ENCODE measurements at places on chromosomes 16 and 17.

- peak; percentile 86 for DNase-seq
Observed at GRCh38 chr16:79598348-79599181, 2.0 kb downstream of the MAF start.

- DNase-seq, result no peak
Observed at GRCh38 chr17:59623151-59623550, 3.5 kb downstream of the CLTC start.

DNA sequence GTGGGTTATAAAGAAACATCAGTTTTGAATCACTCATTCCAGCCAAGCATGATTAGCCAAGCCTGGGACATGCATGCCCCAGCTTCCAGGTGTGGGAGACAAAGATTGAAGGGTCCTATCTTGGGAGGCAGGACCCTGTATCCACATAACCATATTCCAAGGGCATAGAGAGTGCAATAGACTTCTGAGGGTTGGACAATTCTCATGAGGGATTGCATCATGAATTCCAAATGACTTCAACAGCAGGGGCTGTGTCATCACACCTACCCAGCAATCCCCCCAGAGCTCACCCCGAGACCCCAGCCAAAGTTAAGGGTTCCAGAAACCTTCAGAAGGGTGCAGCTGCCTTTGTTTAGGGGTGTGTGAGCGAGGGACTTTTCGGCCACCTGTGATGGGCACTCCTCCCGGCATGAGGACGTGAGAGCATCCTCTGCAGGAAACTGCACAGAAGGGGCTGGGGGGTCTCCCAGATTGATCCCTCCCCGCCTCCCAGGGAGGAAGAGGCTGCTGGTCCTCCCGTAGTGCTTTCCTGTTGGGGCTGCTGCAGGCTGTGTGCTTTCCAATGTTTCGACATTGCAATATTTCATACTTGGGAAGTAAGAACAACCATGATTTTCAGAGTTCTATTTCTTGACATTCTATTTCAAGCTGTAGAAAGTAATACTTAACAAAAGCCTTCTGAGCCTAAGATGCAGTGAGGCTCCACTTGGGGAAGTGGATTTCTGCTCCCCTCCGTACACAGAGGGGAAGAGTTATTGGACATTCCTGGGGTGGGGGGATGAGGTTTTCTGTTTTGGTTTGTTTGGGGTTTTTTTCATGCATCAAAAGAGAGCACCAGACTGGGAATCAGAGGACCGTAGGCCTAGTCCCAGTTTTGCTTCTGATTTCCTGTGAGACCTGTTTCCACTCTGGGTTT is 13.3 kb upstream of the PITPNM3 start:
- DNase-seq, result no peak

DNA sequence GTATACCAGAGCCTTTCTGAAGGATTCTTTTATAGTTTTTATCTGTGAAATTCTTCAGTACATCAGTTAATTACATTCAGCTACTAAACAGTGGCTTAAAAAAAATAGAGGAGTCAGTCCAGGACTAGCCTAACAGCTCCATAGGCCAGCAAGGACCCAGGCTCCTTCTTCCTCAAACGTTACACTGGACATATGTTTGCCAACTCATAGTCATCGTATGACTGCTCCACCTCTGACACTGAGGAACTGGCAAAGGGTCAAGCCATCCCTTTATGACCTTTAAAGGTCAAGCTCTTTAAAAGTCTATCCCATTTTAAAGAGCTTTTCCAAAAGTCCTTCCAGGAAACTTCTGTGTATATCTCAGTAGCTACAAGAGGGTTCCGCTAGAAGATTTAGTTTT is 36.6 kb downstream of the PHLPP2 start:
- no peak for DNase-seq

DNA sequence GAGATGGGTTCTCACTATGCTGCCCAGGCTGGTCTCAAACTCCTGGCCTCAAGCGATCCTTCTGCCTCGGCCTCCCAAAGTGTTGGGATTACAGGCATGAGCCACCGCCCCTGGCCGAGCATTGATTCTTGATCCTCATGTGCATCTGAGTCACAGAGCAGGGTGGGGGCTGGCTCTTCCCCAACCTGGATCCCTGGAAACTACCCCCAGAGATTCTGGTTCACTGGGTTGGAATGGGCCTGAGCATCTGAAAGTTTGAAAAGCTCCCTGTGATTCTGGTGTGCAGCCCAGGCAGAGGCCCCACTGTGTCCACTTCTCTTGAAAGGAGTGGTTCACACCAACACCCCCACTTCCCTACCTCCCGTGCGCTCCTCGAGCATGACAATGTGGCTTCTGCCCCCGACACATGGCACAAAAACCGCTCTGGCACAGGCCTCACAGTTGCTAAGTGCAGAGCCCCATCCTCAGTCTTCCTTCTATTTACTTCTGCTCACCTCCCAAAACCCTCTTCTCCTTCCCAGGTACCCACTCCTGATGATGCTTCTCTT is 4.6 kb downstream of the QPRT start:
- DNase-seq, result no peak

DNA sequence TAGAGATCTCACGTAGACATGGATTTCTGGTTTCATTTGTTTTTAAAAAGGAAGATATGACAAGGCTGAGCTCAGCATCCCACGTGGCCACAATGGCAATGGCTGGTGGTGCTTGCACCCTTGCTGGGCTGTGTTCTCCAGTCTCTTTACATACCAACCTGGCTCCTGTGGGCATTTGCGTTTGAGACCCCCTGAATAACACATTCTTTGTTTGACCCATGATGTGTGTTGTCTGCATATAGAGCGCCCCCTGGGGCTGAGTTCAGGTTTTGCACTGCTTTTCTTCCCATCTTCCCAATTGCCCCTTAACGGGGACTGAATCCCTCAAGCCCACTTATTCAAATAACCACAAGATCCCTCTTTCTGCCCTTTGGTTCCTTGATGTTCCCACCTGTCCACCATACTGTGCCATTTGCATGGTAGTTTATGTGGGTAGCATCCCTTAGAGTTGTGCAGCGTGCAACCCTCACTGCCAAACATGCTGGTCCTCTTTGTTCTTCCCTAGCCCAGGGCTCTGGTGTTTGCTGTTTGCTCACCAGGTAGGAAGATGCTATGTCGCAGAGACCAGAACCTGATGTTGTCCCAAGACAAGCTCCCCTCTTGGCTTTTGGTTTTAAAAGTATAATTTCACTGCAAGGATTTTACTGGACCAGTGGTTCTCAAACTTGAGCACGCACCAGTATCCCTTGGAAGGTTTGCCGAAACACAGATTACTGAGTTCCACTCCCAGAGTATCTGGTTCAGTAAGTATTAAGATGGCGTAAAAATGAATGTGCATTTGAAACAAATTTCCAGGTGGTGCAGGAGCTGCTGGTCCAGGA is 38.5 kb upstream of the NKD1 start:
- DNase-seq, result no peak

- DNase-seq, result no peak
Observed at GRCh38 chr17:60893475-60893874, 215.8 kb downstream of the BCAS3 start.

GRCh38 chr17:19656336-19656735 is 7.8 kb downstream of the ALDH3A2 start:
- DNase-seq, result no peak

GRCh38 chr17:16129441-16130205 is 85.7 kb downstream of the NCOR1 start:
- DNase-seq, result no peak

- no peak for DNase-seq
Observed at GRCh38 chr17:1096215-1096614, 83.6 kb downstream of the ABR start.

GRCh38 chr16:29977063-29977825 is 3.6 kb downstream of the TAOK2 start:
- DNase-seq, result no peak

GRCh38 chr17:7133424-7133823 is 18.8 kb upstream of the ASGR2 start:
- DNase-seq, result peak; percentile 27

- no peak for DNase-seq
Observed at GRCh38 chr16:84768061-84768807, 51.6 kb upstream of the CRISPLD2 start.

GRCh38 chr17:17888821-17889220 is 52.0 kb upstream of the SREBF1 start:
- DNase-seq, result no peak

- no peak for DNase-seq
Observed at GRCh38 chr16:54240271-54241129, 46.1 kb downstream of the IRX3 start.

- DNase-seq, result no peak
Observed at GRCh38 chr16:73584157-73584556, 536.2 kb upstream of the ZFHX3 start.

GRCh38 chr16:84700446-84701300 is 873 bp downstream of the USP10 start:
- DNase-seq, result peak; percentile 69

DNA sequence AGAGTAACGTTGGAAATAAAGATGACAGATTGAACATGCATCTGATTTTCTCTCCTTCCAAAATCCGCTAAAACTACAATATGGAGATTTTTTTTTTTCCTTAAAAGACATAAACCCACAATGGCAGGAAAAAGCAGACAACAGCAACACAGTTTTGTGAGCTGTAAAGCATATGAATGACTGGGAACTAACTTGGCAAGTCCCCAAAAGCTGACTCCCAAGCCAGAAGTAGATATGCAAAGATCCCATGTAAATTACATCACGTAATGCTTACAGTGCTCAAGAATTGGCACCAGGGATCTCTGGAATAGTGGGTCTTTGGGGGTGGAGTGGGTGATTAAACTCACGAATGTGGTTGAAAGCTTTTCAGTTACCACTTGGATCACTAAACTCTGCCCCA is 106.6 kb downstream of the ELAC2 start:
- no peak for DNase-seq

DNA sequence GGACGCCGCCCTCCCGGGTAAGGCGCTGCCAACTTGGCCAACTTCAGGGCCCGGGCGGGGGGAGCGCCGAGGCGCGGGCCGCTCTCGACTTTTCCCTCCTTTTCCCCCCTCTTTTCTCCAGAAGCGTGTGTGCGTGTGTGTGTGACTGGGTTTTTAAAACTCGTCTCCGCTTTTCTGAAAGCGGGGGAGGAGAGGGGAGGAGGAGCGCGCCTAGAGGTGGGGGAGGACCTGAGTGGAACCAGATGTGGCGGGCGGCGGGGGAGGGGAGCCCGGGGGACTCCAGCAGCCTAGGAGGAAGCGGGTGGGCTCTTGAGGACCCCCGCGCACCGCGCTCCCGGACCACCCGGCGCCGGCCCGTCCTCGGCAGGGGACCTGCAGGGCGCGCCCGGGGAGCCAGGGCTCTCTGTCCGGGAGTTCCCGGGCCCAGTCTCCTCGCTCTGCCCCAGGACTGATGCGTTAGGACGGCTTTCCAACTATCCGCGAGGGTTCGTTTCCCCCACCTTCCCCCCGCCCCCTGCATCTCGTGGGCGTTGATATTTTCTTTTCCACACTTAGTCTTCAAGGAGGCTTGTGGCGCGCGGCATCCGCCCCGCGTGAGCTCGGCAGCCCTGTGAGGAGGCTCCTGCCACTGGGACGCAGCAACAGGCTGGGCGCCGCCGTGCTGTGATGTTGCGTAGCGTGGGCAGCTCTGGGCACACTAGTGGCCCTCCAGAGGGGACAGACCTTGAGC is 599 bp downstream of the MRC2 start:
- DNase-seq, result peak; percentile 96

GRCh38 chr17:41444640-41445039 is 3.9 kb upstream of the KRT38 start:
- DNase-seq, result no peak

DNA sequence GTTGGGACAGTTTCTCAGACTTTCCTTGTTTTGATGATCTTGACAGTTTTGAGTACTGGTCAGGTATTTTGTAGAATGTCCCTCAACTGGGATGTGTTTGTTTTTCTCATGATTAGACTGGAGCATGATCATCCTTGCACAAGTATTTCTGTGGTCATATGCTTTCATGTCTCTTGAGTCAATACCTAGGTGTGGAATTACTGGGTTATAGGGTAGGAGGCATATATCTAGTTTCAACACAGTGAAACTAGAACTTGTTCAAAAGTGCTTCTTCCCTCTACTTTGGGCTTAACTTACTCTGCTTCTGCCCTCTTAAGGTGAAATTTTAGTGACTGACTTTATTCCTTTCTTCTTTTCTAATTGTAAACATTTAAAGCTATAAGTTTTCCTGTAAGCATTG is 30.1 kb downstream of the IKZF3 start:
- DNase-seq, result no peak

DNA sequence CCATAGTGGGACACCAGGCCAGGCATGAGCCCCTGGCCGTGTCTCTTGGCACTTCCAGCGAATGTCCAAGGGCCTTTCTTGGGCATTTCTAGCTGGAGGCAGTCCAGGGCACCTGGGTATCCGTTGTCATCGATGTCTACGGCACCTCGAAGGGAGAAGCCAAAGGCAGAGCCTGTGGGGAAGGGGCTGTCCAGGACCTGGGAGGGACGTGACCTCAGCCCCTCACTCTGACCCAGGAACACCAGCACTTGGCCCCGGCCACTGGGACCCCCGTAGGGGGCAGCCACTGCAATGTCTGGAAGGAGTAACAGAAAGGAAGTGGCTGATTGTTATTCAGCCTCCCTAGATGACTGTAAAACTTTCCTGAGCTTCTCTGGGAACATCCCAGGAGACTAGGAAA is 8.7 kb downstream of the ITGA2B start:
- DNase-seq, result no peak

DNA sequence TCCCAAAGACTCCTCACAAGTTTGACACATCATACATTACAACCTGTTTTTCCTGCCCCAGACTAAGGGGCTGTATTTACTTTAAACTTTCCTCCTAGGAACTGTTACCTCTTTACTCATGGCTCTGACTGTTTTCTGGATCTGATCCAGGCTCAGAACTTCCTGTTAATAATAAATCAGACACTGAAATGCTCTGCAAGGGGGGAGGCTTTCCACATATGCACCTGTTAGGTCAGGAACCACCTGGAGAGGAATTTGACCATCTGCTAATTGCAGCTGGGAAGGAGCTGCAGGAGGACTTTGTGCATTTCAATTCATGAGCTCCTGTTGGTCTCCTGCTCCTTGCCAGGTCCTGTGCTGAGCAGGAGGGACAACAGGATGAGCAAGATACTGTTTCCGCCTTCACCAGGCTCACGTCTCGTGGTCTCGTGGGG is 476.9 kb upstream of the CDH5 start:
- DNase-seq, result peak; percentile 31

GRCh38 chr16:31718998-31719397 is 154.6 kb upstream of the ZNF267 start:
- no peak for DNase-seq

- DNase-seq, result no peak
Observed at GRCh38 chr17:69468207-69468606, 53.7 kb downstream of the MAP2K6 start.

GRCh38 chr17:18141210-18141803 is 32.8 kb downstream of the MYO15A start:
- no peak for DNase-seq

- no peak for DNase-seq
Observed at GRCh38 chr16:2968368-2968737, 795 bp upstream of the PAQR4 start.

Data from right kidney (tissue), 9 donors.